ENCODE measurements at places on chromosomes 4 and X.
A peak's percentile ranks its signal among the peaks of the same experiment; 100 is the strongest.

DNA sequence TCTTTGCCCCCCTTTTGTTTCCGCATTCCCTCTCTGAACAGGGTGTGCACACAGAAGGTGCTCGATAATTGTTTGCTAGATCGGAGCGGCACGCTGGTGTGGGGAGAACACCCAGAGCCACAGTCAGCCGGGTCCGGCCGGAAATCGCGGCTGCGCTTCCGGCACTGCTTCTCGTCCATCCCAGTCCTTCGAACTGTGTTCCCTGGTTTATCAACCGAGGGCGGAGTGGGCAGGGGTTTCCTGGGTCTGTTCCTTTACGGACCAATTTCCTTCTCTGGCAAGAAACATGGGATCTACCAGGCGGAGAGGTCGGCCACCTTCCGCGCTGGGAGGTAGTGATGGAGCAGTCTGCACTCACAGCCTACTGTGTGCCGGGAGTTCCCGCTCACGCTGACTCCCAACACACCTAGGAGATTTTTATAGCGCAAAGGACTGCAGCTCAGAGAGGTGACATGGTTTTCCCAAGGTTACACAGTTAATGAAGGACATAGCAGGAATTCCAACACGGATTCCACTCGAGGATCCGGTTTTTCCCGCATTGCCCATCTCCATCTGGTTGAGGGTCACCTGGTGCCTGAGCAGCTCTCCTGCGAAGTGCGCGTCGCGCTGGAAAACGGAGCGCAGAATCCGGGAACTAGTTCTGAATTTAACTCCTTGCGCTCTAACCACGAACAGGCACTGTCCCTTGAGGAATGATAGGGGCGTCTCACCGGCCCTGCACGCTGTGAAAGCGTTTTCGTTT is 6.8 kb downstream of the MSX1 start:
- no peak for DNase-seq

DNA sequence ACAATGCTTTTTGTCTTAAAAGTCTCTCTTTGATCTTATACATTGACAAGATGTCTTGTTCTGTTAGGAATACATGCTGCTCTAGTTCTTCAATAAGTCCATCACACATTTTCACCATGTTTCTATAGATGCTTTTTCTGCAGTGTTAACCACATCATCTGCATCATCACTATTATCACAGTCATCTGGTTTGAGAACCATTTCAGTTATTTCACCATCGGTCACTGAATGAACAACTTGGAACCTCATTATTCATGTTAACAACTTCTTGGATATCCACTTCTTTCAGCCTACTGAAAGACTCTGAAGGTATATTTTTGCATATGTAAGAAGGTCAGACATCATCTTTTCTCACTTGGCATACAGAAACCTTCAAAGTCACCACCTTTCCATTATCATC is 975.2 kb downstream of the STIM2 start:
- DNase-seq: no peak

- DNase-seq: peak; percentile 50
Measured at GRCh38 chrX:45903781-45904201, 641.4 kb downstream of the ZNF674 start.

DNA sequence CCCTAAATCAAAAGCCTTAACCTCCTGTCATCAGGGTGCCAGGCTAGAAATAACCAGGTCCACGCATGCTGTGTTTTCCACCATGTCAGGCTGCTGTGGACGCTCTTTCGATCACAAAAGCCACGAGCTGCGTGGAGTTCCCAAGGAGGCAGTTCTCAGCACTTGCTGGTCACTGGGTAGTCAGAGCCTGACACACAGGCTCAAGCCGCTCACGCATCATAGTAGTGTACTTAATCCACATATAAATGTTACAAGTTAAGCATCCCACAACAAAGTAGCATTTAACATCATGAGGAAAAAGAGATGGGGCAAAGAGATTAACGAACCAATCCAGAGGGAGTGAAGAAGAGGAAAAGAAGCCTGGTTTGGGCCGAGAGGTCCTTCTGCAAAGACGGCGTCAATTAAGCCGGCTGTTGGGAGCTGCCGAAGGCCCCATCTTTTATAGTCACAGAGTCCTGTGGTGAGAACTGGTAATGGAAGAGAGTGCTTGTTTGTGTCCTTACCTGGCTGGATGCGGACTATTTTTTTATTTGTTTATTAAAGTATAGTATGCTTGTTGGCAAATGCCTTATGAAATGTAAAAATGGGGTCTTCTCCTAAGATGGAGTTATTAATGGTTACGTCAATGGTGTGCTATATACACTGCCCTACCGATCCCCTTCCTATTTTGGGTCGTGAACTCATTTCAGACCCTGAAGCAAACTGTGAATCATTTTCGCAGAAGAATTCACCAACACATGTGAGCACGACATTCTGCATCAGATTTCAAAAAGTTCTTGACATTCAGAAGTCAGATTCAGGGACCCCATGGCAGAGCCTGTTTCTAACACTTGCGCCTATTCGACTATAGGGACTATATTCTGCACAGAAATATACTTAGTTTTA is 675 bp downstream of the PRIMPOL start:
- DNase-seq: no peak

- DNase-seq: no peak
Measured at GRCh38 chr4:2250357-2251072, 8.6 kb upstream of the HAUS3 start.

DNA sequence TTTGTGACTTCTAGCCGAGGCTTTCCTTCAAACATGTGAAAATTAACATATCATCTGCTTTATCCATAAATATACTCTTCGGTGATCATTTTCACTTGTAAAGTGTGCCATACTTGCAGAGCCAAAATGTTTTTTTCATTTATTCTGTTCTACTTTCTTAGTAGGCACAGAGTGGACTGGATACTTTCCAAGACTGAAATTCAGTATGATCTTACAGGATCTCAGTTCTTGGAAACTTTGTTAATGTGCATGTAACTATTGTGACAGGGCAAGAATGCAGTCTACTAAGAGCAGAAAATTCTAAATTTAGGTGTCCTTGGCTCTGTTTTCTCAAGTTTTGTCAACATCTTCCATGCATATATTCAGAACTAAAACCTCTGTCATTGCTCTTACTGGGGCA is 284.9 kb downstream of the TEX13A start:
- no peak for DNase-seq

DNA sequence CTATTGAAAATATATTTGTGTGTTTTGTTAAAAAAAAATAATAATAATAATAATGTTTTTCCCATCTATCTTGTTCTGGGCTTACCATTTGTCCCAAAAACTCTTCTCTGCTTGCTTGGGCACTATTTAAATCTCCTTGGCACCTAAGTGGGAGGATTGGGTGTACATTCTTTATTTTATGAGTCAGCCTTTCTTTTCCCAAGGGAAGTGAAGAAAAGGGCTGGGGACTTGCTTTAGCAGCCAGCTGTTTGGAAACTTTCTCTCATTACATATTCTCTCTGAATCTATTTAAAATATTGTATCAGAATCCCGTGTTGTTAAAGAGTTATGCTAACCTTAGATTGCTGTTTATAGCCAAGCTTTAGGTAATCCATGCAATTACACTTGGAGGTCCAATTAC is 2332.4 kb downstream of the ARAP2 start:
- DNase-seq: no peak

- DNase-seq: no peak
Measured at GRCh38 chr4:40482985-40483647, 146.5 kb downstream of the RBM47 start.

DNA sequence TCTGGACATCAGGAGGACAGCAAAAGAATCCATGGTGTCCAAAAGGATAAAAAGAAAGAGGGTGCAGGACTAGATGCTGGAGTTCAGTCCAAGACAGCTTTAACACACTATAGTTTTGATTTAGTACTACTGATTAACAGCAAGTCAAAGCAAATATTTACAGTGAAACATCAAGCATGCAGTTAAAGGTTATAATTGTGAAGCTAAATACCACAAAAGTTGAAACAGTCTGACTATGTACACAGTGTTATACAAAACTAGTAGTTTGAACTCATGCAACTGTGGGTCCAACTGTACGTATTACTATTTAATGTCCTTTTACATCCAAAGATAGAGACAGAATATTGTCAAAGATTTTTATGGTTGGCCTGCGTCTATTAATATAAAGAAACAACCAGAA is 57.6 kb downstream of the CHIC2 start:
- DNase-seq: no peak

DNA sequence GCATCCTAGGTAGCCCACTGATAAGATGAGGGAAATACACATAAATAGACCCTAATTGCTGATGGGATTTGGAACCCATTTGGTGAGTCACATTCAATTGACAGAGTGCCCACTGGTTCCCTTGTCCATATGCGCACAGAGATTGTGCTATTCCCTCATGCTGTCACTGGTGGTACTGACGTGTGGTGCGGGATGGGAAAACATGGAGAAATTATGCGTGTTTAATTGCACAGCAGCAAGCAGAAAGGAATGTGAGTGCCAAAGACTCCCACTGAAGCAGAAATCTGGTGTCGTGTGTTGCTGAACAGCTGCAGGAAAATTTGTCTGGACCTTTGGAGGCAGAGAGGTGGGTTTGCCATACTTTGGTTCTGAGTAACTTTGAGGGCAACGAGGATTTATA is 92.2 kb downstream of the NHSL2 start:
- DNase-seq: no peak

GRCh38 chr4:180618396-180618795 is 1624.8 kb upstream of the TENM3 start:
- DNase-seq: no peak

GRCh38 chr4:94462572-94462971 is 10.8 kb downstream of the PDLIM5 start:
- DNase-seq: no peak

- DNase-seq: no peak
Measured at GRCh38 chr4:115664285-115664684, 550.9 kb upstream of the NDST4 start.

- DNase-seq: no peak
Measured at GRCh38 chrX:151393514-151393913, 3.5 kb upstream of the VMA21 start.

DNA sequence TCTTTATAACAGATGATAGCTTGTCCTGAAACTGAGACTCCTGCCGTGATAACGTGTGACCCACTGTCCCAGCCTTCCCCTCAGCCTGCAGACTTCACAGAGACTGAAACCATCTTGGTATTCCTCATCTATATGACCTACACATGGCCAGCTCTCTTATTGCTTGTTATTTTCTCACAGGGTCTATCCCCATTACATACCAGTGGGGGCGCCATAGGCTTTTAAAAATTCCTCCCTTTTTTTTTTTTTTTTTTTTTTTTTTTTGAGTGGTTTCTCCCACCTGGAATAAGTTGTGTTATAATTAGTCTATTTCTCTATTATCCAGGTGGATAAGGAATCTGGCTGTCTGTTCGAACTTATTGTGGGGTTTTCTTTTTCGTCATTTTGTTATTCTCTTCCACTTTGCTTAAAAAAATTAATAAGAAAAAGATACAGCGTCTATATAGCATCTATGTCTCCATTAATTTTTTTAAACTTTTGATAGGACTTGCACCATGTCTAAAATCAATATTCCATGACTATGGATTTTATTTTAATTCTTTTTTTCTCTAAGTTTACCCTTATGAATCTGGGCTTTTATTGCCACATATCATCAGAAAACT is 47.2 kb downstream of the GYG2 start:
- DNase-seq: no peak

DNA sequence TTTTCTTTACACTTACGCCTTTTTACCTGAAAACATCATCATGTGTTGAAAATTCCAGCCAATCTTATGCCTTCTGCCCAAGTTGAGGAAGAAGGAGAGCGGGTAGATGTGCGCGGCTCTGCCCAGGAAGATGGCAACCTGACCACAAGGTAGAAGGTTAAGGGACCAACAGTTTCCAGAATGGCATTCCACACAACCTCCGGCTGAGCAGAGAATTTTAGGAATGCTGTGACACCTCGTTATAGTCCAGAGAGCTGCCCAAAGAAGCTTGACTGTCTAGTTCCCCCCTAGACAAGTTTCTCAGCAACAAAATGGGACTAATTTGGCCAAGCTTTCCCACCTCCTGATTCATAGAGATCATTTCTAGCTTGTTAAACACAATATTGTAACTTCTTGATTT is 75.1 kb downstream of the CHST7 start:
- no peak for DNase-seq

DNA sequence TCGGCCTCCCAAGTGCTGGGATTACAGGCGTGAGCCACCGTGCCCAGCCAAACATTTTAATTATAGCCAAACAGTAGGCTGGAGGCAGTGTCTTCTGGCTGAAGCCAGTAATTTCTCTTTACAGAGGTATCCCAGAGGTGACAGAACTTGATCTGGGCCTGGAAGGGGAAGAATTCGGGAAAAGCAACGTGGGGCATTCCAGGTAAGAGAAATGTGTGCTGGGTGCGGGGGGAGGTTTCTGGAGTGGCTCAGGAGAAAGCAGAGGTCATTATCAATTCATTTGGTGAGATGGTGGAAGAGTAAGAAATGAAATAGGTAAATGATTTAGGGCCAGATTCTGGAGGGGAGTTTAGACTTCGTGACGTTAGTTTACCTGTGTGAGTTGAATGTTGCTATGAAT is 2.4 kb downstream of the PRIMPOL start:
- DNase-seq: no peak

- DNase-seq: no peak
Measured at GRCh38 chrX:148269513-148269912, 230.9 kb upstream of the AFF2 start.

DNA sequence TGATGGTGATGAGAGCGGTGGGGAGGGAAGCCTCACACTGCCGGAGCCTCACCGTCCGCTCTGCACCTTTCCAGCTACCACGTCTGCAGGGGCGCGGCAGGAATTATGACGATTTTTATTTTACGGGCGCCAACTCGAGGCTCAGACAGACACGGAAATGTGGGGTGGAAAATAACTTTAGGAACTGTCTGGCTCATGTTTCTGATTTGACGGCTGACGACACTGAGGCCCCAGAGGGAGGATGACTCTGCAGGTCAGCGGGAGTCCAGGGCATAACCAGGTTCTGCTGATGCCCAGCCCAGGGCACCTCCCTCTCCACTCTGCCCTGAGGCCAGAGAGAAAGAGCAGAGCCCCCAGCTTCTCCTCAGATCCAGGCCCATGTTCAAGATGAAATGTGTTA is 43.9 kb downstream of the C4orf50 start:
- no peak for DNase-seq

- DNase-seq: no peak
Measured at GRCh38 chr4:176805155-176805554, 12.4 kb upstream of the VEGFC start.

DNA sequence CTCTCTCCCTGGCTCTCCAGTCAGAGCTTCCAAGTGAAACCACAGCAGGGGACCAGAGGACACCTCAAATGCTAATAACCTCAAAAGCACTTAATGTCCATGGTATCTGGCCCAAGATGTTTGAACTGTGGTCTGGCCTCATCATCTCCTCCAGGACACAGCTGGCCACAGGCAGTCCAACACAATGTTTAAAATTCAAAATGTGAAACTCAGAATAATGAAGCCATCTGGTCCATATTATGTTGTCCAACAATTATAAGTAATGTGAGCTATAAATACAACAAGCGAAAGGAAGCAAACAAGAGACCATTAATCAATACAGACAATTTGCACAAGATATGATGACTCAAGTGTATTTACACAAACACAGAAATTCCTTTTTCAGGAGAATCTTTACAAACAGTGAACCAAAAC is 90.7 kb upstream of the S100G start:
- DNase-seq: no peak

GRCh38 chr4:97582890-97583289 is 560.4 kb downstream of the STPG2 start:
- DNase-seq: no peak

GRCh38 chr4:2795893-2796848 is 3.3 kb downstream of the SH3BP2 start:
- no peak for DNase-seq
